SW 1271 (cell line): ENCODE measurements at places on chromosomes 1 and 21.

GRCh38 chr1:170716835-170717429, 53.0 kb downstream of the PRRX1 start:
- no peak for DNase-seq

GRCh38 chr1:160371346-160371631, 4.4 kb downstream of the NHLH1 start:
- no peak for DNase-seq

- no peak for DNase-seq
Observed at GRCh38 chr1:205466595-205467220, 10.9 kb upstream of the BLACAT1 start.

GRCh38 chr21:45977396-45977795, 4.2 kb upstream of the COL6A1 start:
- DNase-seq = no peak

DNA sequence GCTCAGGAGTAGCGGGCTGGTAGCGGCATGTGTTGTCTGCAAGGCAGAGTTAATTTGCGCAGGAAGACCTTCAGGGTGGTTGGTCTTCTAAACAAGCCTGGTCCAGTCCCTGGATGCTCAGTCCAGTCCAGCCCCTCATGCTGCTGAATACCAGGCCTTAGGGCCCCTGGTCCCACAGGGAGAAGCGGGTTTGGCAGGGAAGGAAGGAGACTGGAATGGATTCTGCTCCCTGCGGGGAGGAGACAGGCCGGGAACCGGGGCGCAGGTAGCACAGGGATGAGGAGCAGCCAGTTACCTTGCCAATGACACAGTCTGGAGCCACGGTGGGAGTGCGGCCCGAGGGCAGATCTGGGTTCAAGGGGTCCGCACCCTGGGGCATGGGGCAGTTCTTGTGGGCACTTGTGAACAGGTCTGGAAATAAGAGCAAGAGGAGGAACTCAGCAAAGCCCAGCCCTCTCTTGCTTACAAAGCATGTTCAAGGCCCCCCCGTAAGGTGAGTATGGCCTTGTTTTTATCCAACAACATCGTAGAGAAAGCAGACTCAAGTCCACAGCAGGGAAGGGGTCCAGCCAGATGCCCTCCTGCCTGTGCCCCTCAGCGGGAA, 10.1 kb downstream of the FAM131C start:
- DNase-seq = no peak

DNA sequence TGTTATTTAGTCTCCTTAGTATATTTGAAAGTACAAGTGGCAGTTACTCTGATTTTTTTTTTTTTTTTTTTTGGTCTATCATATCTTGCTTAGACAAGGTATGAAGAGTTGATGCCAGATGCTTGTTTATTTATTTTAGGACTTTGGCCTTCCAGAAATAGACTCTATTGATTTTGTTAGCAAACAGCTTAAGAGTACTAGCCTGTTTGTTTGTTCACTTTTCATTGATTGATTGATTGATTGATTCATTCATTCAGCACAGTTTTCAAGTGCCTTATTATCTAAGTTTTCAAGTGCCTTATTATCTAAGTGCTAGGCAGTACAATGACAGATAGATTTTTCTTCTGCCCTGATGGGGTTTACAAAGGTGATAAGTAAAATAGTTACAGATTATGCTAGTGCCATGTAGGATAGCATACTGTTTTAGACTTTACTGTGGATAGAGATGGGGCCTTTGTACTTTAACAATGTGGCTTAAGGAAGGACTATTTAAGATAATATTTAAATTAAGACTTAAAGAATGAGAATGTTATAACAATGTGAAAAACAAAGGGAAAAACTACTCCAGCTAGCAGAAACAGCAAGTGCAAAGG, 50.5 kb downstream of the MTF2 start:
- DNase-seq = no peak

DNA sequence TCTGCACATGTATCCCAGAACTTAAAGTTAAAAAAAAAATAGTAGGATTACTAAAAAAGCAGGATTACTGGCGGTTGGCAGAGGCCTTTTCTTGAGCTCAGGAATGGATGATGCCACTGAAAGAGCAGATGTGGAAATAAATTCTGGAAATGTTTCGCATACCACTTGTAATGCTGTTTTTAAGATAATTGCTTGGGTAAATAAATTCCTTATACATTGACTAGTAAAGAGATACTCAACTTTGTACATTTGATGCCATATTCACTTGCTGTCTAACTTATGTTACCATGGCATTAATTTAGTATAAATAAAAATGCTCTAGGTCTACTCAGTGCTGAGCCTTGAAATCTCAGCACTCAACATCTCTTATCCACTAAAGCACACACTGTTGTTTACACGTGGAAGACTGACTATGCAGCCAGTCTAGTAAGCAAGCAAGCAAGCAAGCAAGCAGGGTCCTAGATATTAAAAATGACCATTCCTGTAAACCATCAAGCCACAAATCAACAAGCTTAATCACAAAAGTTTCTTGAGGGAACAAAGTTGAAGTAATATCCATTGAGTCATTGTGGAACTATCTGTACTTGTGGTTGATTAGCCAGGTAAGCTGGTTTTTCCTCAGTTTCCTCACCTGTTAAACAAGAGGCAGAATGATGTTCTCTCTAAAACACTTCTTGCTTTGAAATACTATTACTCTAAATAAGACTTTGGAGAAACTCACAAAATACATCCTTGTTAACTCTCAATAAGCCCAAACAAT, 1.7 kb upstream of the RASAL2 start:
- no peak for DNase-seq

DNA sequence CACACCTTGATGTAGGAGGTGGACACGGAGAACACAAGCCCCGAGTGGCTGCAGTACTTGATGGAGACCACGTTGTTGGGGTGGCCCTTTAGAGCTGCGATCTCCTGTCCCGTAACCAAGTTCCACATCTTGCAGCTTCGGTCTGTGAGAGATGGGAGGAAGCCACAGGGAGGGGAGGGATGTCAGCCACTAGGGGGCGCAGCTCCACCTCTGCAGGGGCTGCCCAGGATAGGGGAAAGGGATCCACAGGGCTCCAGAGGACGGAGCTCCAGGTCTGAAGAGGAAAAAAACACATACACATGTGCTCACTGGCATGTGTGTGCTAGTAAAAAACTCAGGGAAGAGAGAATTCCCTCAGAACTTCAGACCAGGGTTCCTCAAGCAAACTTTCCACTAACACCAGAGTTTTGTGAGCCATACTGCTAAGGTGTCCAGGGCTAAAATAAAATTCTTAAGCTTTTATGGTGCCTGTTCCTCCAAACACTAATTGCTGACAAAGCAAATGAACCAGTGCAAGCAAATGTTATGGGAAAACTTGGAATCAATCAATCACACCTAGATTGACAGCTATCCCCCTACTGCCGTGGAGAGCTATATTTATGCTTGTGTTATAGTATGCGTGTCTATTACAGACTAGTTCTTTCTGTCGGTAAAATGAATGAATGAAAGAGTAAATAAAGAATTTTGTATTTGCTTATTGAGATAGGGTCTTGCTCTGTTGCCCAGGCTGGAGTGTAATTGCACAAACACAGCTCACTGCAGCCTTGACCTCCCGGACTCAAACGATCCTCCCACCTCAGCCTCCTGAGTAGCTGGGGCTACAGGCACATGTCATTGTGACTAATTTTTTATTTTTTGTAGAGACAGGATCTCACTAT, 43.7 kb downstream of the KIF21B start:
- DNase-seq = no peak

DNA sequence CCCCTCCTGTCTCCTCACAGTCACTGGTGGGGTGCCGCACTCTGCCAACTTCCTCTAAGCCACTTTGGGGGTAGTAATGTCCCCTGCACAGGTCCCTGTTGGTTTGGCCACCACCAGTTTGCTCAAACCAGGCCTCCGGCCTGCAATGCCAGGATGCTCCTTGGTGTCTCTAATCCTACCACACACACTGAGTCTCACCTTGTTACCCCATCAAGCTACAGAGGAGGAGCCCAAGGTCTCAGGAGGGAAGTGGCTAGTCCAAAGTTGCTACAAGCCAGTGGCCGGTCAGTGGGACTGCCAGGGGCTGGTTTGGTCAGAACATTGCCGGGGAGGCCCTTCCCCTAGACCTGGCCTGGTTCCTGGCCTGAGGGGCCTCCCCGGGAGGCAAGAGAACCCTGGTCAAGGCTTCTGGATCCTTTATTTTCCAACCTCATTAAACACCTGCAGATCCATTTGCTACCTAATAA, 21.5 kb upstream of the LRP8 start:
- no peak for DNase-seq

GRCh38 chr1:23772854-23773242, 5.4 kb upstream of the PITHD1 start:
- DNase-seq = no peak

- DNase-seq = peak; percentile 1
Observed at GRCh38 chr1:119286587-119287181, 81.9 kb upstream of the HAO2 start.

DNA sequence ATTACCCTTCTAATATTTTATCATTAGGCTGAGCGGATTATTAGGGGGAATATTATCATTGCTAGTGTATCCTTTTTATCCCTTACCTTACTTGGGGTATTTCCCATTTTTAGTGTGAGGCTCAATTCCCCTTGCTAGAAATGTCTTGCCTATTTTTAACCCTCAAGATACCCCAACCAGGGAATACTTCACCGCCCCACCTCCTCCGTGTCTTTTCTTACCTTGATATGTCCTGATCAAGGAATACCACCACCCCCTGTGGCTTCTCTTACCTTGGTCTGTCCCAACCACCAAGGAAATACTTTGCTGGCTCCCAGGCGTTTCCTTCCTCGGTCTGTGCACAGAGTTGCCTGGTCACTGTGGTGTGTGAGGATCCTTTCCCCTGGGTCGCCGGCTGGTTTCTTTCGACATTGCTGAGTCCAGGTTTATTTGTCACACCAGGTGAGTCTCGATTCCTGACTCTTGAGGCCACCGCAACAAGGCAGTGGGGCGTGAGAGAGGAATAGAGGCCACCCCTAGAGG, 57.8 kb downstream of the SERINC2 start:
- no peak for DNase-seq

- no peak for DNase-seq
Observed at GRCh38 chr1:41468122-41468762, 16.2 kb downstream of the EDN2 start.

- DNase-seq = no peak
Observed at GRCh38 chr1:100703716-100704115, 15.8 kb upstream of the VCAM1 start.

GRCh38 chr1:53890522-53890941, 935 bp upstream of the YIPF1 start:
- DNase-seq = no peak

- DNase-seq = no peak
Observed at GRCh38 chr1:161185732-161186311, 8.5 kb upstream of the B4GALT3 start.

DNA sequence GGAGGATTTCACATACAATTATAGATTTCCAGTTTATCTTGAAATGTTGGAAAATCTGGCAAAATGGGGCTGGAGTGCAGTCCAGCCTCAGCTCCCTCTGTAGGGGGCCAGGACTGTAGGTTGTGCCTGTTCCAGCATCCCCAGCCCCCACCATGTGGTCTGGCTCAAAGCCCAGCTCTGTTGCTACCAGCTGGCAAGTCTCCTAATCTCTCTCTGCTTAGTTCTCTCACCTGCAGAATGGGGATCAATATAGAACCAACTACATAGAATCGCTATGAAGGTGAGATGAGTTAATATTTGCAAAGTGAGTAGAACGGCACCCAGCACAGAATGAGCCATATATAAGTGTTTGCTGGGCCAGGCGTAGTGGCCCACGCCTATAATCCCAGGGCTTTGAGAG, 50.0 kb upstream of the TARDBP start:
- no peak for DNase-seq

DNA sequence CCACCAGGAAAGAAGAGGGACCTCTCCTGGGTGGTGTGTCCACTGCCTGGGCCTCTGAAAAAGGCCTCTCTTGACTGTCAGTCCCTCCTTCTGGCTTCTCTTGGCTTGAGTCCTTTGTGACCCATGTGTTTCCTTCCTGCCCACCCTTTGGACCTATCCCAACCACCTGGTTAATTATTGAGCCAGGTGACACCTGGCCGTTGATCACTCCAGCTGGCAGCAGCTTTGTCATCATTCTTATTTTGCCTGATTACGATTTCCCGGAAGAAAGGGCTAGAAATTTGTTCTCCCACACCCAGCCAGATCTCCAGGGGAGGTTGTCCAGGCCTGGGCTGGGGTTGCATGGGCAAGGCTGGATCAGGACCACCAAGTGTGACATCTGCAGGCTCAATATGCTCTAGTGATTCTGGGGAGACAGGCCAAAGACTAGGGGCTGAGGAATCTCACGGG, 24.8 kb downstream of the CSF1 start:
- DNase-seq = no peak

DNA sequence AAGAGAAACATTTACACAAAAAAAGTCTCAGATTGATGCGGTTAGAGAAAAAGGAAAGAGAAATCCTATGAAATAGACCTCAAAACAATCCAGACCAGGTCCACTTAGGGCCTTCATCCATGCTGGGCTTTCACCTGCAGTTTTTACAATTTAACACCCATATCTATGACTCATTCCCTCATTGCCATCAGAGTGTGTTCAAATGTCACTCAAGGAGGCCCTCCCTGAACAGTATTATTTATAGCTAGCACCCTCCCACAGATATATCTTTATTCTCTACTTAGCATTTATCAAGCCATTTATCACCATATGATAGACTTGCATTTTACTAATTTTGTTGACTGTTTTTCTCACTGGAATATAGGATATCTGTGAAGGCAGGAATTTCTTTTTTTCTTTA, 824 bp upstream of the KRTAP21-3 start:
- DNase-seq = no peak

DNA sequence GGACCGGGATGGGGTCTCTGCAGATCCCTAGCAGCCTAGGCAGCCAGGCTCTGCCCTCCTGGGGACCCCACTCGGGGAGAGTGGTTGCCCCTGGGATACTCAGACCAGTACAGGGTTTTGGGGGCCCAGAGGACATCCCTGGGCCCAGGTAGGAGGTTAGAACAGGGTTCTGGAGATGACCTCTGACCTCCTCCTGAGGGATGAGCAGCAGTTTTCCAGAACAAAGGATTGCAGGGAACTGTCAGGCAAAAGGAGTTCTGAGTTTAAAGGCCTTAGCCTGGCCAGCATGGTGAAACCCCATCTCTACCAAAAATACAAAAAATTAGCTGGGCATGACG, 20.4 kb upstream of the VPS13D start:
- DNase-seq = no peak

DNA sequence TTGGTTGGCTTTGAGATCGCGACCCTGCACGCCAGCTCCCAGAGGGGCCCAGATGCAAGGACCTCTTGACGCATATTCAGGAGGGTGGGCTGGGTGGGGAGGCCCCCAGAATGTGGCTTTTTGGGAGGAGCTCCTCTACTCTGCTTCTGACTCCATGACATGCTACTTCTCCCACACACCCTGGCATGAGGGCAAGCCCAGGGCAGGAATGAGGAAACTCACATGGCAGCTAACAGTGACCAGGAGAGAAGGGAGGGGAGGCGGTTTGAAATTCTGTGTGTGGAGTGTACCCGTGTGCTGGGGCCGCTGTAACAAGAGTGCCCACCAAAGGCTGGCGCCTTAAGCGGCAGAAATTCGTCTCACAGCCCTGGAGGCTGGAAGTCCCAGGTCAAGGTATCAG, 61.3 kb upstream of the GPR153 start:
- DNase-seq = no peak

- no peak for DNase-seq
Observed at GRCh38 chr21:29741761-29742160, 198.0 kb downstream of the GRIK1 start.
